ENCODE measurements at places on chromosomes 7 and 10. TPM values are rescaled to one million over a fixed set of nuclear protein-coding genes. Genes with fewer than 3 reads are reported as not detected.

- no peak for DNase-seq
- no peak overlapping the region for H3K27ac ChIP-seq
- H3K36me3 ChIP-seq, result no peaks in the 10 kb centered on the region
- H3K4me1 ChIP-seq, result peaks cover 9% of the 10 kb centered on the region
- no peak overlapping the region for H3K4me3 ChIP-seq
Measured at GRCh38 chr10:43360086-43360485, 11.3 kb upstream of the FXYD4 start.

- no peaks in the 10 kb centered on the region for H3K27me3 ChIP-seq
- H3K4me1 ChIP-seq, result no peaks in the 10 kb centered on the region
Measured at GRCh38 chr7:55641811-55642210, 69.5 kb upstream of the VOPP1 start.

GRCh38 chr10:78650122-78650521 is 418.6 kb upstream of the ZMIZ1 start:
- no peaks in the 10 kb centered on the region for H3K36me3 ChIP-seq
- no peak overlapping the region for H3K4me3 ChIP-seq
- H3K27me3 ChIP-seq, result no peaks in the 10 kb centered on the region
- no peaks in the 10 kb centered on the region for H3K4me1 ChIP-seq
- H3K27ac ChIP-seq, result no peak overlapping the region

GRCh38 chr10:78248651-78249464 is 215.2 kb downstream of the RPS24 start:
- no peak overlapping the region for H3K4me3 ChIP-seq
- no peaks in the 10 kb centered on the region for H3K27me3 ChIP-seq
- no peak overlapping the region for H3K27ac ChIP-seq
- no peak for DNase-seq
- no peaks in the 10 kb centered on the region for H3K36me3 ChIP-seq
- no peaks in the 10 kb centered on the region for H3K4me1 ChIP-seq

DNA sequence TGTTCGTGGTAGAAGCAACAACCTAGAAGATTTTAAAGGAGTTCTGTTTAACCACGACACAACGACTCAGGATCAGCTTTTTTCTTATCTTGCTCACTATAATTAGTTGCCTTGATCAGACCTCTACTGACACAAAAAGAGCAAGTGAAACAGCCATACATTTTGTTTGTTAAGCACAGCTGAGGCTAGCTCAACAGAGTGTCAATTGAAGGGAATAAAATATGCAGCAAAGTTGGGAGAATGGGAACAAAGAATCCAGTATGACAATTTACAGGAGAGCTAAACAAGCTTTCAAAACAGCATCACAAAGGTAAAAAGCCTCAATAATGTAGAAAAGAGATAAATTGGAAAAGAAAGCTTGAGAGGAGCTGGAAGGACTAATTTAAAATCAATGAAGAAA is 40.5 kb upstream of the HERPUD2 start:
- H3K4me1 ChIP-seq, result no peaks in the 10 kb centered on the region
- H3K36me3 ChIP-seq, result no peaks in the 10 kb centered on the region
- no peak overlapping the region for H3K27ac ChIP-seq
- DNase-seq, result no peak
- no peak overlapping the region for H3K4me3 ChIP-seq
- H3K27me3 ChIP-seq, result no peaks in the 10 kb centered on the region

Gene FFAR4
- 0.42 TPM for total RNA-seq

Data from adrenal gland (tissue), 19 donors.